ENCODE measurements at places on chromosomes 6 and 20.

GRCh38 chr6:144341831-144342527 lies 56.8 kb downstream of the UTRN start:
- DNase-seq = no peak

- DNase-seq = no peak
These were observed 37.0 kb upstream of the PRL start for GRCh38 chr6:22333802-22334201.

DNA sequence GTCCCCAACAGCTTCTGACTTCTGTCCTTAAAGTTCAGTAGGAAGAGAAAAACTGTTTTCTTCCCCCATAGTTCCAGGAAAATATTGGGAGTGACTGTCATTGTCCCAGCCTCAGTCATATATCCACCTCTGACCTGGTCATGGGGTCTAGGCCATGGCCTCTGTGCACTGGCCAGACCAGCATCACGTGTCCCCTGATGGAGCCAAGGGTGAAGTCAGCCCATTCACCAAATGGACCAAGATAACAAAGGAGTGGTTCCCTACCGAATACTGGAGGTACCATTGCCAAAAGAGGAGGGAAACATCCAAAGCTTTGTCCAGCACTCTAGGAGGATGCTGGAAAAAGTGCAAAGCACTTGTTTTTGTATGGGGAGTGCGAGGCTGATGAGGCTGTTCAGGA lies 395.4 kb downstream of the TAF4 start:
- no peak for DNase-seq

DNA sequence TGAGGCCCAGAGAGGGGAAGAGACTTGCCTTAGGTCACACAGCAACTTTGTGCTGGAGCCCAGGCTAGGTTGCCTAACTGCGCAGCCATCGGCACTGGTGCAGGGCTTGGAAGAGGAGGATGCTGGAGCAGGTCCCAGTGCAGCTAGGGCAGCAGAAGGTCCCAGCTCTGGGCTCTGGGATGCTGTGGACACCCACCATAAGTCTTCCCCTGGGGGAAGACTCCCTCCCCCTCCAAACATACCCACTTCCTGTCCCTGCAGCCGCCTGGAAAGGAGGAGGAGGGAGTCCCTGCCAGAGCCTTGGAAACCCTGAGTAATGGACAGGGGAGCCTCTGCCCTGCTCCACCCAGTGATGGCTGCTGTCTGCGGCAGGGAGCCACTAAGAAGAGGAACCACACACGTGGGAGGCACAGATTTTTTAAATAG lies 93.6 kb downstream of the NCR2 start:
- no peak for DNase-seq

- DNase-seq = no peak
These were observed 199.2 kb upstream of the CDH4 start for GRCh38 chr20:61052776-61053442.

DNA sequence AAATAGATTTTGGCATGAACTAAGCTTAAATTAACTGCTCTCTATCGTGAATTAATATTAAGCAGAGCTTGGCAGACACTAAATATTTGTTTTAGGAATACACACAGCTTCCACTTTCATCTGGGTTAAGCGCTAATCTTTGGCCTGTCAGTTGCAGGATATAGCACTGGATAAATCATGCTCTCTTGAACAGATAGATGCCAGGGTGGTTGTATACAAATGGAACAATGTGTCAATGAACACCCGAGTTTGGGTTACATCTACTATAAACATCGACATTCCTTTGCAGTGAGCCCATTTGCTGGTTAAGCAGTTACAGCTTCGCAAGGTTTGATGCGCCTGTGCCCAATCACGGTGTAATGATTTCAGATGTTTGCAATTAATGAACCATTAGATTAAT lies 338.2 kb upstream of the ZFP64 start:
- DNase-seq = no peak

- DNase-seq = no peak
These were observed 92.5 kb downstream of the MAN1A1 start for GRCh38 chr6:119256978-119257462.

DNA sequence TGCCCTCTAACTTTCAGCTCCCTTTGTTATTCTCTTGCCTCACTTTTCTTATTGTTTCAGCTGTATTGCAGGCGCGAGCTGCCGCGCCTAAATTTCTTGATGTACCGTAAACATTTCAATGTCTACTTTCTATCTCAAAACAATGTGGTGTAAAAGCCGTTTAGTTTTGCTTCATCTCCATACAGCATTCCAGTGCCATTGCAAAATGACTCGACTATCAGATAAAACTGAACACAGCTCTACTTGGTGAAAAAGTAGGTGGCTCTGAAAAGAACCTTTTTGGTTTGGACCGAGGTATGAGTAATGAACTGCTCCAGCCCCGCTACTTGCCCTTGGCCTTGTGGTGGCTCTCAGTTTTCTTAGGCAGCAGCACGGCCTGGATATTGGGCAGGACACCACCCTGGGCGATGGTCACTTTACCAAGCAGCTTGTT lies 74.6 kb downstream of the OR2B2 start:
- DNase-seq = no peak

- no peak for DNase-seq
These were observed 1.9 kb upstream of the BLOC1S5 start for GRCh38 chr6:8066108-8066507.

- no peak for DNase-seq
These were observed 383.8 kb upstream of the CITED2 start for GRCh38 chr6:139758209-139758611.

GRCh38 chr20:24589815-24590177 lies 120.4 kb downstream of the SYNDIG1 start:
- no peak for DNase-seq

GRCh38 chr20:44390280-44390679 lies 34.8 kb downstream of the HNF4A start:
- DNase-seq = no peak

DNA sequence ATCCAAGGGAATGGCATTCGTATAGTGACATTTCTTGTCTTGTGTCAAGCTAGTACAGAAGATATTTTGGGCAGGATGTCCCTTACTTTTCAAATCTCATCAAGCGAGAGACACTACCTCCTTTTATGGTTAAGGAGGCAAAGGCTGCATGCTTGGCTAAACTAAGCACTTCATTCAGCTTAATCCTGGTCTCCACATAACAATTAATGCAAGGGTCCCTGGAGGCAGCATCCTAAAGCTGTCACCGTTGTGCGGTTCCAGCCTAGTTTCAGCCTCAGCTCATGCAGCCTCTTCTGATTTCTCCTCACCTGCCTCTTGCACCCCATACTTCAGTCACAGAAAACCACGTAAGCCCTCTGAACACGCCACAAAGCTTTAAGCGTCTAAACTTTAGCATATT lies 67.1 kb upstream of the SLC22A23 start:
- no peak for DNase-seq

DNA sequence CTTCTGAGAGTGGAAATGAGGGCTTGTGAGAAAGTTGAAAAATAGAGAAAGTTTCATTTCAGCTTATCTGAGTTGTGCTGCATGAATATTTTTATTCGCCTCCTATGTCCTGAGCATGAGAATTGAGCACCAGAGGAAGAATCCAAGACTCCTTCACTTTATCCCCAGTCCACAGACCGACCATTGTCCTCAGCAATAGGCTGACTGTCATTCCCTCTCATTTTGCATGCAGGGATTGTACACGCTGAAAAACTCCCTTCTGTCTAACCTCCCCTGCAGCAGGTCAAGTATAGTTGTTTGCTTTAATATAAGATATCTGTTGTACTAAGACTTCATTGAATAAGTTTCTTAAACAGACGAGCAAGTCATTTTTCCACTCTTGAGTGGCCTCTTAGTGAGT lies 437.6 kb downstream of the PRKN start:
- no peak for DNase-seq

- DNase-seq = no peak
These were observed 36.1 kb upstream of the FAM210B start for GRCh38 chr20:56322681-56323080.

DNA sequence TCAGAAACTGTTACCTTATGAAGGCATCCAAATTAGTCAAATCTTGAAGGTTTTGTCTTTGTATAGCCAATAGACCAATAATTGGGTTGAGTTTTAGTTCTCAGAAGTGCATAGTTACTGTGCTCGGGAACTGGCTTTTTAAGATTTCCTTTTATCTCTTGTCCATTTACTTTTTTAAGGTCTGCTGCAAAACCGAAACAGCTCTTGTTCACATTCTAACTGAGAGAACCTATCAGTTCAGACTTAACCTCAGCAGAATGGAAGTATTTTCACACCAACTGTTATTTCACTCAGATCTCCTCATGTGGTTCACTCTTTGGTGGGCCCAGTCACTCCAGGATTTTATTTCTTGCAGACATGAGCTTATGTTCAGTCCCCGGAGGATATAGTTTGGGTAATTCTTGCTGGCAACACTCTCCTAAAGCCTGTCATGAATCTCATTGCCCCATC lies 55.5 kb downstream of the TPBG start:
- DNase-seq = no peak

DNA sequence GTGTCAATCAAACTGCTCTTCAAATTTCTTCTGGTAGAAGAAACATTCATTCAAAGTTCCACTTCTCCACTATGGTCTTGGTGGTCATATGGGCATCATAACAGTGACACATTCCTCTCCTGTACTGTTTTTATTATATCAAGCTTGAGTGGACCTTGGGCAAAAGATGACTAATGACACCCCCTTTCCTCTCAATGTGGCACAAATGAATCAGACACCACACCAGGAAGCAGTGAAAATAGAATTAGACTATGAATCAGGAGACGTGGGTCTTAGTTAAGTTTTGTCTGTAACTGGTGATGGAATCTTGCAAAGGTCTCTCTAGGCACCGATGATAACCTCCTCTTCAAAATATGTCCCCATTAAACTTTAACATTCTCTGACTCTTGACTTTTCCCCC lies 9.0 kb upstream of the NRSN1 start:
- DNase-seq = no peak

DNA sequence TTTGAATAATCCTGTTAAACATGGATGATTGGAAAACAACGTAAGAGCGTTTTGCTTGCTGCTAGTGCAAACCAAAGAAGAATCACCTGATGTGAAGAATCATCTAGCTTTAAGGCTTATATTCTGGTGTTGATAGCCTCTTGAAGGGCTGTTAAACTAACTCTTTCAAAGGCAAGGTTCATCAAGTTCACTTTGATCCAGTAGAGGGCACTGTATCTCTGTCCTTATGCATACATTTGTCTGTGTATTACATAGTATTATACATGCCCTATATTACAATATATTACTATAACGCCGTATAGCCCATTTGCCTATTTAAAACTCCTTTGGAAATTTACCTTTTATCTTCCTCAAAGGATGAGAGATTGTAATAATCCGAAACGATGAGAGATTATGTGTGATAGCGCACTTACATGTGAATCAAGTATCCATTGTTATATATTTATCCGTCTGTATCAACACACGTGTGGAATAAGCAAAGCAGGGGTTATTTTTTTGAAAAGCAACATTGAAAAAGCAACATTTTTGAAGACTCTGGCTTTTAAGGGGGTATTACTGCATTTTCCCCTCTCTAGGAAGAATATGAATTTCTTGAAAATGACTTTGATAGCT lies 50.8 kb upstream of the NRN1 start:
- DNase-seq = no peak

DNA sequence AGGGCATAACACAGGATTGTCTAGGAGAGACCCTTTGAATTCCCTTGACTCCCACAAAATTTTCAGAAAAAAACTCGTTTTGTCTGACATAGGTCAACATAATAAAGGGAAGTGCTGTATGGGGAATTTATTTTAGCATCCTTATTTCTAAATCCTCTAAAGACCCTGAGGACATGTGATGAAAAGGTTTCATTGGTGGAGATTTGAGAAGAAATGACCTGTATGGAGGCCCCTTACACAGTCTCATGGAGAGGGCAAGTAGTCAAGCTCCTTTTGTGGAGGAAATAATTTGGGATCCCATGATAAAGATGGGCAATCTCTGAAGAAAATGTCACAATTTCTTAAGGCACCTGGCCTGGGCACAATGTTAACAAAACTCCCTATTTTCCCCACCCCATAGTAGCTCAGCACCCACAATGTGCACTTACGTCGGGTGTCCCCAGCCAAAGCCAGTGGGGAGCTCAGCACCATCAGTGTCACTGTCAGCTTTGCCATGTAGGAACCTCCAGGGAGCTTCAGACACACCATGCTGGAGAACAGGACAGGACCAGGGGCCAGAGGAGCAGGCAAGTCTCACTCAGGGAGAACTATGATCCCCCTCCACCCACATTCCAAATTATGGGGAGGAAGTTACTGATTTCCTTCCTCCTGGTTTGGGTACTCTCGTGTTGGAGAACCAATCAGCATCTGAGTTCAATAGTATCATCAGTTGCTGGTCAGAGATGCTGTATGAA lies at the start of gene HLA-DRB5:
TSS of gene HLA-DRB5 (minus strand) at position 591 of the 734 bp plus-strand sequence. CDS start at position 528, 63 bp downstream.
- DNase-seq = no peak

DNA sequence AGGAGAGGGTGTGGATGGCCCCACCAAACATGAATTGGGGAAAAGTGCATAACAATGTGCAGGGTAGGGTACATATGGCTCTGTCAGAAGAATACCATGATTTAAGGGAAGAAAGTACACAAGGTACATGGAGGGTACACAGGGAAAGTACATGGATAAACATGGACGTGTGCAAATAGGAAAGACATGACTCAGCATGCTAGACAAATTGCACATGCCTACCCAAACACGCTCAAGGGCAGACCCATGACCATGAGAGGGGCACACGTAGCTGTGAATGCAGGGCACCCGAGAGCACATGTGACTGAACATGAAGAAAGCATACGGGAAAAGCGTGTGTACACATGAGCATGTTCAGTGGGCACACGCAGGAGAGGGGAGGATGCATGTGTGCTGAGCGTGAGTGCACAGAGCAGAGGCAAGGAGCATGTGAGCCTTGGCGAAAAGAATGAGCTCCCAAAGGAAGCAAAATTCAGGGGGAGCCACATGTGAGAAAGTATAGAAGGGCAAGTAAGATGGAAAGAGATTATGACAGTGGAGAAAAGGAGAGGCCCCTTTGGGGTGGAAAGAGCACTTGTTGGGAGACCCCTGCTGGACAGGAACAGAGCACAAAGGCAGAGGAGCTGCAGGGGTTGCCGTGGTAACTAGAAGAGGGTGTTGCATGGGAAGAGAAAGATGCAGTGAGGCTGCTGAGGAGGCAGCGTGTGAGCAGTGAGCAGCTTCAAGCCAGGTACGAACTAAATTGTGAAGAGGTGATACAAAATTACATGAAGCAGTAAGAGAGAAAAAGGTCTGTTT lies 17.8 kb downstream of the OR2H2 start:
- no peak for DNase-seq

- DNase-seq = no peak
These were observed 9.9 kb downstream of the HEY2 start for GRCh38 chr6:125759184-125759902.

- DNase-seq = no peak
These were observed 54.1 kb downstream of the RBM38 start for GRCh38 chr20:57445298-57445697.

DNA sequence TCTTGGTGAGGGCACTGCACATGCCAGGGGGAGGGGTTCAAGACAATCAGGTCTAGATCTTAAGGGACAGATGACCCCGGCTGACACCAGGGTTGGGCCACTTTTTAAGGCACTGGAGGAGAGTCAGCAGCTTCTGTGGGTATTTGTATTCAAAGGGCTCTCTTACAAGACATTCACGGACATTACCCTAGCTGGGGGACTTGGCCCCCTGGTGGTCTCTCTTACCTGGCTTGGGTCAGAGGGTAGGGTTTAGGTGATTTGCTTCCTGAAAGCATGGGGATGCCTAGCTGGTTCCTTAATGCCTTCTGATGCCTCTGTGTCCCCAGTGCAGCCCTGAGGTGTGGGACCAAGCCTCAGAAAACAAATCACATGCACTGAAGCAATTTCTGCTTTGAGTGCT lies 354.7 kb downstream of the CDC5L start:
- DNase-seq = no peak

GRCh38 chr6:122143813-122144601 lies 255.4 kb upstream of the HSF2 start:
- DNase-seq = no peak

- DNase-seq = no peak
These were observed 26.9 kb upstream of the MAPRE1 start for GRCh38 chr20:32792731-32793458.

Data from SIG-M5 (cell line).